ENCODE measurements at places on chromosomes 2 and 18. TPM values are rescaled to one million over a fixed set of nuclear protein-coding genes. Genes with fewer than 3 reads are reported as not detected.

MALL gene
- polyA plus RNA-seq = 1.6 TPM

DNA sequence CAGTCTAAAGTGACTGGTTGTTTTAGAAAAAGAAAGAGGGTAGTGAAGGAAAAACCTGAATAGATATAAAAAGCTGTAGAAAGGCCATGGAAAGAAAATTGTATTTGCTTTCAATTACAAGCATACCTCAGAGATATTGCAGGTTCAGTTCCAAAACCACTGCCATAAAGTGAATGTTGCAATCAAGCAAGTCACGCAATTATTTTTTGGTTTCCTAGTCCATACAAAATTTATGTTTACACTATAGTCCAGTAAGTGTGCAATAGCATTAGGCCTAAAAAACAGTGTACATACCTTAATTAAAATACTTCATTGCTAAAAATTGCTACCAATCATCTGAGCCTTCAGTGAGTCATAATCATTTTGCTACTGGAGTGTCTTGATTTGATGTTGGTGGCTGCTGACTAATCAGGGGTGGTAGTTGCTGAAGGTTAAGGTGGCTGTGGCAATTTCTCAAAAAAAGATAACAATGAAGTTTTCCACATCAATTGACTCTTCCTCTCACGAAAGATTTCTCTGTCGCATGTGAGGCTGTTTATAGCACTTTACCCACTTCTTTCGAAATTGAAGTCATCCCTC is 2003.8 kb upstream of the PIK3C3 start:
- DNase-seq = no peak
- no peaks in the 10 kb centered on the region for H3K4me1 ChIP-seq
- no peak overlapping the region for H3K4me3 ChIP-seq
- no peak overlapping the region for H3K27ac ChIP-seq
- H3K36me3 ChIP-seq = no peaks in the 10 kb centered on the region

GRCh38 chr18:48820483-48821250 is 130.1 kb downstream of the SMAD7 start:
- H3K4me3 ChIP-seq = no peak overlapping the region
- no peaks in the 10 kb centered on the region for H3K27me3 ChIP-seq
- no peak for DNase-seq
- H3K27ac ChIP-seq = no peak overlapping the region

- H3K27ac ChIP-seq = no peak overlapping the region
- no peaks in the 10 kb centered on the region for H3K27me3 ChIP-seq
- no peaks in the 10 kb centered on the region for H3K36me3 ChIP-seq
- no peak for DNase-seq
Measured at GRCh38 chr2:37576831-37577230, 94.6 kb downstream of the CDC42EP3 start.

CTIF gene
- polyA plus RNA-seq = 13.3 TPM

DNA sequence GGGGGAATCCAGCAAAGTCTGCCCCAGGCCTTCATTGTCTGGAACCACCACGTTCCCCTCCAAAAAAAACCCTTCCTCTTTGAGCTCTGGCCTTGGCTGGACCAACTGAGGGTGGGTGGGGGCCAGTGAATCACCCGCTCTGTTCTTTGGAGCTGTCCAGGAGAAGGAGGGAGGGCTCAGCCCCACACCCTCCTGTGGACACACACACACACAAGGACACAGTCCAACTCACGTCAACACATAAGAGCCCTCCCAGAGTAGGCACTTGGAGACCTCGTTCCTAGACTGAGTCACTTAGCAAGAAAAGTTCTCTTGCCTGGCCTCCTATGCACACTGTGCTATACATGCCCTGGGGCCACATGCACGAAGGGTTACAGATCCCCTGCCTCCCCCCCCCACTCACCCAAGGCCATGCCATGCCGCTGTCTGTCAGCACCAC is 1.2 kb upstream of the TNS1 start:
- H3K4me3 ChIP-seq = no peak overlapping the region
- H3K27ac ChIP-seq = no peak overlapping the region
- no peak for DNase-seq
- H3K27me3 ChIP-seq = no peaks in the 10 kb centered on the region
- no peaks in the 10 kb centered on the region for H3K36me3 ChIP-seq

DNA sequence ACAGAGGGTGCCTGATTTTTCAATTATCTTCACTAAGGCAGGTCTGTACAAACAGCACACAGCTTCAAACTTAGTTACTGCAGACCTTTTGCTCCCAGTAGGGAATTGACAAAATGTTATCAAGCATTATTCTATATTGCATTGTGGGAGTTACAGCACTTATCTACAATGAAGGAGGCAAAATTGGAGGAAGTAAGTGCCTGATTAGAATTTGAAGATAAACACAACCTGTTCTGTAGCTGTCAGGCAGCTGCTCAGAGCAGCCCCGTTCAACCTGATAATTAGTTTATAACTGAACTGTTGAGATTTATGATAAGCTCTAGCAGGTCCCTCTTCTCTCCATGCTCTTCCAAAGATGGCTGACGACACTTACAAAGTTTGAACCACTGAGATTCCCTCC is 364.4 kb upstream of the CYRIA start:
- H3K27me3 ChIP-seq = no peaks in the 10 kb centered on the region
- no peak overlapping the region for H3K4me3 ChIP-seq
- no peak for DNase-seq
- H3K4me1 ChIP-seq = no peaks in the 10 kb centered on the region
- no peak overlapping the region for H3K27ac ChIP-seq
- H3K36me3 ChIP-seq = no peaks in the 10 kb centered on the region

DNA sequence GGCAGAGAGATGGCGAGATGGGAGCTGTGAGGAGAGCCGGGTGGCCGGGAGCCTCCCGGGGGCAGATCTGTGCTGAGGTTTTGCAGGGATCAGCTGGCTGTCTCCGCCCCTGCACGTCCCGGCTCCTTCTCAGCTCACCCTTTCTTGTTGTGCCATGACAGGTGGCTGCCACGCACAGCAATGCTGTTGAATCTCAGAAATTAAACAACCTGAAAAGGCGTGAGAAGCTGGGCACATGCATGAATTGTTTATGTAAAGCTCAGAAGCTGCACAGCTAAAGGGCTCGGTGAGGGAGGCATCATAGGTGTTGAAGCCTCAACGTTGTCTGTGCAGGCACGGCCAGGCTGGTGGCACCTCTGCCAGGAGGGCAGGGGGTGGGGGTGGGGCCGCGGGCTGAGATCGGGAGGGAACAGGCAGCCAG is 858 bp upstream of the RTP5 start:
- no peak overlapping the region for H3K27ac ChIP-seq
- H3K36me3 ChIP-seq = no peaks in the 10 kb centered on the region
- no peak for DNase-seq
- H3K4me3 ChIP-seq = no peak overlapping the region

TLX2 gene
- polyA plus RNA-seq = not detected

DNA sequence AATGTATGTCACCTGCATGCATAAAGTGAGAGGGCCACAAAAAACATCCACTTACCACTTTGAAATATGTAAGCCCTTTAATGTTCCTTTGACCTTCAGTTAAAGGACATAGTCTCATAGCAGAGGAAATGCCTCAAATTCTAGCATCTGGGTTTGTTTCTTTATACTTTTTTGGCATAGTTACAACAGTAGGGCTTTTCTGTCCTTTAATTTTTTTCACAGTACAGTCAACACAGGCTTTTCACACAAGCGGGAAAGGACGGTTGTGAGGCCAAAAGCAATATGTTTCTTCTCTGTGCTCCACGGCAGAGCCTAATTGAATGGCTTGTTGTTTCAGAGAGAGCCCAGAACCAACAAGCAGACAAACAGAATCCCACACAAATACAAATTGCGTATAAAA is 57.6 kb downstream of the CRIM1 start:
- no peak for DNase-seq
- H3K4me3 ChIP-seq = no peak overlapping the region
- H3K4me1 ChIP-seq = peaks cover 4% of the 10 kb centered on the region
- no peak overlapping the region for H3K27ac ChIP-seq
- no peaks in the 10 kb centered on the region for H3K36me3 ChIP-seq
- no peaks in the 10 kb centered on the region for H3K27me3 ChIP-seq

ERFE gene
- polyA plus RNA-seq = not detected

- no peak overlapping the region for H3K4me3 ChIP-seq
- DNase-seq = no peak
- H3K27ac ChIP-seq = no peak overlapping the region
Measured at GRCh38 chr2:99439971-99440505, 49.8 kb downstream of the REV1 start.

- H3K4me1 ChIP-seq = peaks cover 44% of the 10 kb centered on the region
- no peaks in the 10 kb centered on the region for H3K36me3 ChIP-seq
- no peak overlapping the region for H3K4me3 ChIP-seq
- H3K27me3 ChIP-seq = no peaks in the 10 kb centered on the region
- H3K27ac ChIP-seq = peak overlapping the region; percentile 13
Measured at GRCh38 chr2:113185664-113186432, 12.1 kb downstream of the PSD4 start.

DNA sequence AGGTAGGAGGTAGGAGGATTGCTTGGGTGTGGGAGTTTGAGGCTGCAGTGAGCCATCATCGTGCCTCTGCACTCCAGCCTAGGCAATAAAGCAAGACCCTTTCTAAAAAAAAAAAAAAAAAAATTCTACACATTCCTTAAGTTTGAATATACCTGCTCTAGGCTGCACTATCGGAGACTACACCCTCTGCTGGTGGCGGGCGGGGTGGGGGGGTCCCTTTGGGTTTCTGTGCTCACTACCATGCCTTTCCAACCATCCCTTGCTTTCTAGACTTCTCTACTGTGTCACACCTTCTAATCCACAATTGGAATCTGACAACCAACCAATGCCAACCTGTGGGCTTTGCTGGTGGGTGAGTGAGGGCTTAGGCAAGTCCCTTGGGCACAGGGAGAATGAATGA is 34.7 kb upstream of the FAM136A start:
- no peak for DNase-seq
- H3K27me3 ChIP-seq = no peaks in the 10 kb centered on the region
- H3K4me1 ChIP-seq = no peaks in the 10 kb centered on the region
- H3K27ac ChIP-seq = no peak overlapping the region

NETO1 gene
- polyA plus RNA-seq = not detected

- H3K36me3 ChIP-seq = no peaks in the 10 kb centered on the region
- no peak overlapping the region for H3K27ac ChIP-seq
Measured at GRCh38 chr2:60548845-60549237, 4.6 kb downstream of the BCL11A start.

- no peaks in the 10 kb centered on the region for H3K27me3 ChIP-seq
- no peak overlapping the region for H3K27ac ChIP-seq
- H3K36me3 ChIP-seq = no peaks in the 10 kb centered on the region
- H3K4me1 ChIP-seq = no peaks in the 10 kb centered on the region
- no peak for DNase-seq
Measured at GRCh38 chr2:241848761-241849615, 9.7 kb downstream of the PDCD1 start.

ALK gene
- polyA plus RNA-seq = not detected

MYOM1 gene
- polyA plus RNA-seq = 21.6 TPM

DNA sequence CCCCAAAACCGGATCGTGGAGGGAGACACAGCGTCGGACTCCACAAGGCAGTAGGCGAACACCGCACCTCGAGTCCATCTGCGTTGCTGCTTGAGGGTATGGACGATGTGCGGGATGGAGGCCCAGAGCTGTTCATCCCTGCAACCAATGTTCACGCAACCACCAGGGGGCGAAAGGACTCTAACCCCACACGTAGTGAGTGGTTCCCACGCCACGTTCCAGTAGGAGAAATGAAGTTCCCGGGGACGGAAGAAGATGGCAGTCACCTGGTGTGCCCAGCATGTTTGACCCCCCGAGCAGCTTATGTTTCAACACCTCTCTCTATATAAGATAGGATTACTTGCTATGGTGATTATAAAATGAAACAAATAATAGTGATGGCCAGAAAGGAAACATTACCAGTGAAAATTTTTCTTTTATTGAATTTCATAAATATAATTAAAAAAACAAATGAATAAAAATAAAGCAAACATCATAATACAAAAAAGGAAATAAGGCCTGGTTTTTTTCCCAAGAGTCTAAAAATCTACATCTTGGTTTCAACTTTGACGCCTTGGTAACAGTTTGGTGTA is 184.3 kb downstream of the SH3BP4 start:
- no peak overlapping the region for H3K4me3 ChIP-seq
- H3K4me1 ChIP-seq = no peaks in the 10 kb centered on the region
- no peaks in the 10 kb centered on the region for H3K27me3 ChIP-seq
- H3K27ac ChIP-seq = no peak overlapping the region

All from liver (tissue), 10 donors.